ENCODE measurements at places on chromosomes 7 and 10. TPM values are rescaled to one million over a fixed set of nuclear protein-coding genes. Genes with fewer than 3 reads are reported as not detected.

The CRPPA gene
- 0.42 TPM for total RNA-seq

The C10orf71 gene
- not detected for total RNA-seq

The ANXA8L1 gene
- 2.0 TPM for total RNA-seq

The NODAL gene
- not detected for total RNA-seq

The PRKRIP1 gene
- 7.6 TPM for total RNA-seq

The GPR146 gene
- total RNA-seq = not detected

The CDC14C gene
- not detected for total RNA-seq

The PDZD7 gene
- total RNA-seq = 1.4 TPM

The LRGUK gene
- total RNA-seq = not detected

The GIMAP4 gene
- not detected for total RNA-seq

The TMEM176B gene
- 0.23 TPM for total RNA-seq

The TFEC gene
- not detected for total RNA-seq

The CYP2C19 gene
- total RNA-seq = not detected

GRCh38 chr7:57198801-57199200 is 66.6 kb upstream of the ZNF479 start:
- DNase-seq = no peak

DNA sequence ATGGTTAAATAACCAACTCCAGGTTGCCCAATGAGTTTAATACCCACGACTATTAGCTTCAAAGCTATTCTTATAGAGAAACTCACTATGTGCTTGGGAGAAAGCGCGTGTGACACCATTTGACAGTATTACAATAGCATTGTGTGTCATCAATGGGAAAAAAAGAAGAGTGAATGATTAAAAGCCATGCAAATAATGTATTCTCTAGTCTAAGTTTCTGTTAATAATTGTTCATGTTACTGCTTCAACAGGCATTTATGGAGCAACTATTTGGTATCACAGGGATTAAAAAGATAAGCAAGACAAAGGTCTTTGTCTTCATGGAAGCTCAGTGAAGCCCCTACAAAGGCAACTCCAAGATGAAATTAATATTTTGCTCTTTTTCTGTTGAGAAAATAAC is 47.2 kb downstream of the CAV1 start:
- no peak for DNase-seq

DNA sequence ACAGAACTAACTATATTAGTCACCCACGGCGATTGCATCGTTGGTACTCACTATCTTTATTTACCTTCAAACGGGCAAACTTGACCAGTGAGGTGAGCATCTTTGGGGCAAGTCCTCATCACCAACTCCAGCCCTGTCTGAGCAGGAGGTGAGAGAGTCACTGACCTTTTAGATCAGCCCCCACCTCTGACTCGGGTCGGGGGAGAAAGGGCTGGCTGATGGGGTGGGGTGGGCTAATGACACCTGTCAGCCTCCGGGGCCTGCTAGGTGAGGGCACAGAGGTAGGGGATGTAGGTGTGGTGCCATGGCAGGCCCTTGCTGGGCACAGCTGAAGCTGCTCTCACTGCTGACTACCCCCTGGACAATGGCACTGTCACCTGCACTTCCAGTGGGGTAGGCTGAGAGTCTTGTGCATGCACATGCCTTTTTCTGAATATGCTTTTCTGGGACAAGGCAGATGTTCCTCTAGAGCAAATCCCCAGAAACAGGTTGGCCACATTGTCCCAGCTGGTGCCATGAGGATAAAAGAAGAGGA is 359.5 kb upstream of the MKI67 start:
- no peak for DNase-seq

GRCh38 chr10:88896994-88897853 is 17.2 kb downstream of the STAMBPL1 start:
- DNase-seq = peak; percentile 66

- no peak for DNase-seq
Observed at GRCh38 chr7:131096267-131096927, 231.3 kb upstream of the MKLN1 start.

DNA sequence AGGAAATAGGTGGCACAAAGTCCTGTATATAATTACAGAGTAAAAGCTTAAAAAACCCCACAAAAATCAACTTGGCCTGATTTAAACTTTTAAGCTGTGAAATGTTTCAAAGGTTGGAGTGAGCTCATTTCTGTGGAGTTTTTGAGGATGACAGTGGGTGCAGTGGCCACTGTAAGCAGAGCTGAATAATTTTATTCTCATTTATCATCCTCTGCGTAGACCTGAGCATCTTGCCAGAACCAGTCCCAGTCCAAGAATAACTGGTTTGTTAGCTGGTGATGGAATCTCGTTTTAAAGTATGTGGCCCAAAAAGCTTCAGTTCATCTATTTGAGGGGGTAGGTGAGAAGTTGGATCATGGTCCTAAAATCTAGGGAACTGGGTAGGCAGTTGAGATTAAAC is 4.4 kb downstream of the BMPER start:
- DNase-seq = peak; percentile 65

GRCh38 chr7:27161214-27161720 is 4.1 kb downstream of the HOXA9 start:
- DNase-seq = peak; percentile 39

- no peak for DNase-seq
Observed at GRCh38 chr10:57624066-57624465, 643.6 kb downstream of the IPMK start.

GRCh38 chr10:132640326-132641125 is 102.9 kb downstream of the INPP5A start:
- no peak for DNase-seq

DNA sequence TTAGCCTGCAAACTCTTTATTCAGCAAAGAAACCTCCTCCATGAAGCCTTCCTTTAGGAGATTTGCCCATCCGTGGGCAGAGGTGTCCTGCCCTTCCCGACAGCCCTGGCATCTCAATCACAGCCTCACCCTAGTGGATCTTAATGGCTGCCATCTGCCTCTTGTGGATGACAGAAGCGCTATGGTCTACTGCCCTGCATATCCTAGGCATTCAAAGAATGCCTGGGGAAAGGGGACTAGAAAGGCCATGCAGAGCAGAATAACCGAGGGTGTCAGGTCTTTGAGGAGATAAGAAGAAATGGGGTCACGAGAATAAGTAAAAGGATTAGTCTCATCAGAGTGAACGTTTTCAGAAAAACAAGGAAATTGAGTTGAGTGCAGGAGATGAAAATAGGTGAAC is 57.7 kb upstream of the SPOCK2 start:
- DNase-seq = no peak

DNA sequence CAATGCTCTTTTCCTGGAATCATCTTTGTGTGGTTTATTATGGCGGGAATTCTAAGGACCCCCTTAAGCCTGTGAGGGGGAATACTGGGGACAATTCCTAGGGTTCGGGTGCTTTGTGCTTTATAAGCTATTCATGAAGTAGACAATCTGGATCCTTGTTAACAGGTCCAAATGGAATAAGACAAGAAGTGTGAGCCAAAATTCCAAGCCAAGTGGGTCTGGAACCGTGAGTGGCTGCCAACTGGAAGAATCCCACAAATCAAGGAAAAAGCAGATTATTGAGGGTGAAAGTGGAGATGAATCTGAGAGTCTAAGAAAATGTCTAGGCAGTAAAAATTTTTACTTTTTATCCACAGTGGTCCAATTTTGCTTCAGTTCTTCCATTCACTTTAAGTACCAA is 136.8 kb downstream of the MDFIC start:
- no peak for DNase-seq

GRCh38 chr10:33196710-33197491 is 137.6 kb downstream of the NRP1 start:
- DNase-seq = no peak

DNA sequence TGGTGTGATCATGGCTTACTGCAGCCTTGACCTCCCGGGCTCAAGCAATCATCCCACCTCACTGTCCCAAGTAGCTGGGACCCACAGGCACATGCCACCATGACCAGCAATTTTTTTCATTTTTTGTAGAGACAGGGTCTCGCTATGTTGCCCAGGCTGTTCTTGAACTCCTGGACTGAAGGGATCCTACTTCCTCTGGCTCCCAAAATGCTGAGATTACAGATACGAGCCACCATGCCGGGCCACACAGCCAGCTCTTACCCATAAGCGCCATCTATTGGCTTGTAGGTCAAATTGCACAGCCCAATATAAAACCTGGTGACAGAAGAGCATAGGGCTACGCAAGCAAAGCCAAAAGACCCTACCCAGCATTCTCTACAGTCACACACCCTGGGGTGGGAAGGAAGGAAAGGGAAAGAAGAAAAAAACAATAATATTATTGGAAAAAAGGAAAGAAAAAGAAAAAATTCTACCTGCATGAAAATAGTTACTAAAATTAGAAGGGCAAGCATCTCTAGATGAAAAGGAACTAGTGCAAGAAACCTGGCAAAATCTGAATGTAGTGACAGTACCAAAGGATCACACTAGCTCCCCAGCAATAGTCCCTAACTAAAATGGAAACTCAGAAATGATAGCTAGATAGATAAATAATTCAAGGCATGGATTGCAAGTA is 29.4 kb upstream of the AMPH start:
- peak; percentile 23 for DNase-seq

GRCh38 chr10:89805599-89806013 is 104.2 kb downstream of the KIF20B start:
- no peak for DNase-seq

GRCh38 chr7:79453558-79454360 is at the start of gene MAGI2:
TSS of gene MAGI2 (minus strand) at chr7:79453667. CDS start at chr7:79453320, 347 bp downstream.
- peak; percentile 64 for DNase-seq

DNA sequence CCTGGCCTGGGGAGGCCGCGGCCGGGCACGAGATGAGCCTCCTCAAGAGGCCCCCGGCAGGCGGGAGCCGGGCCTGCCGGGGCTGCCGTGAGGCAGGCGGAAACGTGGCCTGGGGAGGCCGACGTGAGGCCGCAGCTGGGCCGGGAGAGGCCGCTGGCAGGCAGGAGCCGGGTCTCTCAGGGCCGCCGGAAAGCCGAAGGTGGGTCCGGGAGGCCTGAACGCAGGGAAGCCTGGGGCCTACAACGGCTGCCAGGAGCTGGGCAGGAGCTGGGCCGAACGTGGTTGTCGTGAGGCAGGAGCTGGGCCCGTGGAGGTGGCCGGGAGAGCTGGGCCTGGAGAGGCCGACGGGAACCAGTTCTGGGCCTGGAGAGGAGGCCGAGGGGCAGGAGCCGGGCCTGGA is 171.9 kb downstream of the TPST1 start:
- DNase-seq = no peak

- DNase-seq = no peak
Observed at GRCh38 chr10:122245897-122246296, 25.2 kb upstream of the BTBD16 start.

- DNase-seq = no peak
Observed at GRCh38 chr7:88150033-88150432, 69.8 kb downstream of the SRI start.

DNA sequence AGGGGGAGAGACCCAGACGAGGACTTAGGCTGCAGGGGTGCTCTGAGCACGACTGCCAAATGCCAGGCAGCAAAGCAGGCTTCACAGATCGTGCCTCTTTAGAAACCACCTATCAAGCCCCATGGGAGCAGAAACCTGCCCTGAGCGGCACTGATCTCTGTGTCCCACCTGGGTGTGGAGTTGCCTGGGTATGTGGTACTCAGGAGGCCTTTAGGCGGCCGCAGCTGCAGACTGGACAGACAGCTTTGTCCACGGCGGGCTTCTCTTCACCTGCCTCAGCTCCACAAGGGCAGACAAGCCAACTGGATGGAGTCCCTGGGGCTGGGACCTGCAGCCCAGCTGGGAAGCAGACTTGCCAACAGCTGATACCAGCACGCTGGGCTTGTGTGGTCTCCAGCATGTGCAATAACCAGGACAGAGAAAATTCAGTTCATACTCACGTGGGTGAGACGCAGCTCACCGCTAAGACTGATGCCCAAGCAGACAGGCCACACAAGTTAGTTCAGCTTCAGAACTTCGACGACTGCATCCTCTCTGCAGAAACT is 163.2 kb downstream of the EBF3 start:
- no peak for DNase-seq

DNA sequence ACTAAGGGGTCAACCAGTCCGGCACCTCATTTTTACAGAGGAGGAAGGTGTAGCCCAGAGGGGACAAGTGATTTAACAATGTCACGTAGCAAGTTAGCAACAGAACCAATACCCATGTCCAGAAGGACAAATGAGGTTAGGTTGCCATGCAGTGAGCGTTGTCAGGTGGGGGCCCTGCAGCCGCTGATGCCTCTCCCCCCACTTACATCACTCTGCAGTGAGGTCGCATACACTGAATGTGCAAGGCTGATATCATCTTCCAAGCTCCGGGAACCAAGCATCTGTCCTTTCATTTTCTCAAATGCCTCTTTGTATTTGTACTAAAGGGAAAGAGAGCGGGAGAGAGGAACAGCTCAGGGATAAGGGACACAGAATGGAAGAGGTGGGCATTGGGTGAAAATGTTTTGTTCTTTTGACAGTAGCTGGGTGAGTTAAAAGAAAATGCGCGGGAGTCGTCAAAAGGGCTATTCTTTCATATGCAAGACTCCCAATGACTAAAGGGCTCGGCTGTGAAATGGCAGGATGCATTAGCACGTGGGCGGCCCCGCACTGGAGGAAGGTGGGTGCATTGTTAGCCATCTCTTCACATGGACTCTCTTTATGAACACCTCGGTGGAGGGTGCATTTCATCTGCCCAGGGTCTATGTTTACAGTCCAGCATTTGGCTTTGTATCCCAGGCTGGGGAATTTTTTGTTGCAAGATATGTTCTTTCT is 49.7 kb downstream of the NRAP start:
- no peak for DNase-seq

- DNase-seq = no peak
Observed at GRCh38 chr10:110413903-110414547, 83.7 kb upstream of the DUSP5 start.

- DNase-seq = no peak
Observed at GRCh38 chr10:123782549-123782948, 109.1 kb downstream of the CPXM2 start.

DNA sequence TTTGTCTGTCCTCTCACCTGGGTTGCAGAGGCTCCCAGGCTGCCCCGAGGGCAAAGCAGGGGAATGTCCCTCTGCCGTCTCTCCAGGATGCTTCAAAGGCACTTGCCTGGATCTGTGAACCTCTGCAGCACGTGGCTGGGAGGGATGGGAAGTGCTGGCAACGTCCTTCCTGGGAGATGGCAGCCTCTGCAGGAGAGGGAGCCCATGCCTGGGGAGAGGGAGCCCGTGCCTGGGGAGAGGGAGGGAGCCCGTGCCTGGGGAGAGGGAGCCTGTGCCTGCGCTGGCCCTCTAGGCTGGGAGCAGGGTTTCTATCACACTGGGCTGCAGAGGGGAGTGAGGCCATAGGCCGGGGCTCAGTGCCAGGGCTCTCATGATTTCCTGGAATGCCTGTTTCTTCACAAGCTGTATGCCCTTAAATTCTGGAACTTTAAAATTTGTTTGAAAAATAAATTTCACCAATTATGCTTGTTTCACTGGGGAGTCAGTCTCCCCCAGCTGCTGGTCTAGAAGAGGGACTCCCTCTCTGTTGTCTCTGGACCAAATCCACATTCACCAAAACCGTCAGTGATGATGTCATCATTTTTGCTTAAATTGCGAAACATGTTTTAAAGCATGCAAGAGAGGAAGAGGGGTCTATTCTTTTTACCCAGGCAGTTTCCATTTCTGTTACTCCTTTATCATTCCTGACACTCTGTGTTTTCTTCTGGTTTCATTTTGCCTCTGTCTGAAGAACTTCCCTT is 135.7 kb downstream of the DNAJB6 start:
- DNase-seq = no peak
